ENCODE measurements at places on chromosomes 1 and 21. TPM values are rescaled to one million over a fixed set of nuclear protein-coding genes. Genes with fewer than 3 reads are reported as not detected.

DNA sequence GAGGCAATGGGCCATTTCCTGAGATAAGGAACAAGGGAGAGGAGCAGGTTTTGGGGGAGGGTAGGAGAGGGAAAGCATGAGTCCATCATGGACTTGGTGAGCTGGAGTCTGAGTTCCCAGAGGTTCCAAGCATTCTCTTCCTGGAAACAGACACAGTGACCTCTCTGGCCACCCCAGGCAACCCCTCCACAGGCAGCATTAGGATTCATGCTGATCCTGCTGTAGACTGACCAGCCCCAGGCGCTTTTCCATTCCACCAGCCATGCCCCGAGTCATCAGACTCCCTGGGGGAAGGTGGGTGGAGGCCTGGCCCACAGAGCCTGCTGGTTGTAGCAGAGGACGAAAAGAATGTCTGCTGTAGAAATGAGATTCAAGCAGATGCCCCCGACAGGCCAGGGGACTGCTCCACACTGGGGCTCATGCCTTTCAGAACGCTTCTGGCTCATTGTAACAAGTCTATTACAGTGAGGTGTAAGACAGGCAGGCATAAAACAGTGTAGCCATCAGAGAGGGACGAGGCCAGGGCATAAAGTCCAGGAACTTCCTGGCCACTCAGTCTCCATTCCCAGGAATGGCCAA, 52.2 kb downstream of the KCND3 start:
- H3K27me3 ChIP-seq, result peaks cover 2% of the 10 kb centered on the region
- H3K4me3 ChIP-seq, result no peak overlapping the region
- peaks cover 3% of the 10 kb centered on the region for H3K4me1 ChIP-seq
- H3K36me3 ChIP-seq, result no peaks in the 10 kb centered on the region
- H3K27ac ChIP-seq, result peak overlapping the region; percentile 68
- no peak for DNase-seq

- H3K4me1 ChIP-seq, result no peaks in the 10 kb centered on the region
- H3K4me3 ChIP-seq, result no peak overlapping the region
- H3K36me3 ChIP-seq, result peaks cover 20% of the 10 kb centered on the region
- DNase-seq, result no peak
- H3K27ac ChIP-seq, result no peak overlapping the region
Observed at GRCh38 chr1:38846210-38846609, 13.4 kb downstream of the RRAGC start.

DNA sequence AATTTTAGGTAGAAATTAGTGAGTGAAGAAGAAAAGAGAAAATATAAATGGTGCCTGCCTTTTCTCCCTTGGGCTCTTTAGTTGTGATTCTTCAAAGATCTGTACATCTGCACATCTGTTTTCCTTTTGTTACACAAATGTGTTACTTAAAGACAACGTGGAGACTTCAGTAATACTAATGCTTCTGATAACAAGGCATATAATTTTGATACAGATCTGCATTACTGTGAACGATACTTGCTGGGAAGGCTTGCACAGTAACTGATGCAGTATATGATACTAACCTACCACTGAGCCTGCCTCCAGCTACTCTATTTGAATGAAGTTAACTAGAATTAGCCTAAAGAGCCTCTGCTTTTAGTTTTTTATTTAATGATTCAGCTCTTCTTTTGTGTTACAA, 244.6 kb downstream of the COL11A1 start:
- H3K36me3 ChIP-seq, result peaks cover 3% of the 10 kb centered on the region
- DNase-seq, result no peak
- no peaks in the 10 kb centered on the region for H3K27me3 ChIP-seq
- no peak overlapping the region for H3K4me3 ChIP-seq
- H3K4me1 ChIP-seq, result no peaks in the 10 kb centered on the region
- no peak overlapping the region for H3K27ac ChIP-seq

- H3K27me3 ChIP-seq, result peaks cover 3% of the 10 kb centered on the region
- H3K27ac ChIP-seq, result no peak overlapping the region
- DNase-seq, result no peak
- H3K4me3 ChIP-seq, result no peak overlapping the region
- H3K4me1 ChIP-seq, result no peaks in the 10 kb centered on the region
Observed at GRCh38 chr1:223853748-223854147, 8.0 kb upstream of the TP53BP2 start.

GRCh38 chr1:182384387-182384960, 7.1 kb downstream of the GLUL start:
- H3K27me3 ChIP-seq, result no peaks in the 10 kb centered on the region
- no peak for DNase-seq
- peak overlapping the region; percentile 78 for H3K27ac ChIP-seq
- H3K36me3 ChIP-seq, result peaks cover 63% of the 10 kb centered on the region

DNA sequence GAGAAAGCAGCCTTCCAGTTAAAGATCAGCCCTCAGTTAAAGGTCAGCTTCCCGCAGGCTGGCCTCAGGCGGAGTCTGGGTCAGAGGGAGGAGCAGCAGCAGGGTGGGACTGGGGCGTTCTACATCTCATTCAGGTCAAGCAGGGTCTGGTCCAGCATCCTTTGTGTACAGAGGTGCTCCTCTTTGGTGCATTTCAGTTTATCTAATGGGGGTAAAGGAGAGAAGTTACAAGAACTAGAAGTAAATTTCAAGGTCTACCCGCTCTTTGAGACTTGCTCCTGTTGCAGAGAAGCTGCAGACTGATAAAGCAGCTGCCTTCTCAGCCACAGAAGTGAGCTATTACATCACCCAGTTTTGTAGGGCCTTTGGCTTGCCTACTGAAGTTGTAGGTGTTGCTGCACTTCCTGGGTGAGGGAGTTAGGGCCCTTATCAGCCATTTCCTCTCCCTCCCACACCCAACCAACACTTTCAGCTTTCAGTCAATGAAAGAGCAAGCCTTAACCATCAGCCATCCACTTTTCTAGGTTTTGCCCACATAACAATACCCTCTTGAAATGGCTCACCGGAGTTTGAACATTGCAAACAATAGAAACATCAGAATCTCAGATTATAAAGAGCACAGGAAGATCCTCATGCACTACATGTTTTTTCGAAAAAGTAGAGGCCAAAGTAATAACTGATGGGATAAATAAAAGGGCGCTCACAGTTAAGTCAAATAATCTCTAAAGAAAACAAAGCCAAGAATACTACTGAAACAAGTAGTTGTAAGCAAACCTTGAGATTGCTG, 2.8 kb upstream of the NUP210L start:
- peak overlapping the region; percentile 72 for H3K27ac ChIP-seq
- peak; percentile 18 for DNase-seq
- H3K4me1 ChIP-seq, result peaks cover 32% of the 10 kb centered on the region
- peak overlapping the region; percentile 31 for H3K4me3 ChIP-seq
- peaks cover 35% of the 10 kb centered on the region for H3K36me3 ChIP-seq

DNA sequence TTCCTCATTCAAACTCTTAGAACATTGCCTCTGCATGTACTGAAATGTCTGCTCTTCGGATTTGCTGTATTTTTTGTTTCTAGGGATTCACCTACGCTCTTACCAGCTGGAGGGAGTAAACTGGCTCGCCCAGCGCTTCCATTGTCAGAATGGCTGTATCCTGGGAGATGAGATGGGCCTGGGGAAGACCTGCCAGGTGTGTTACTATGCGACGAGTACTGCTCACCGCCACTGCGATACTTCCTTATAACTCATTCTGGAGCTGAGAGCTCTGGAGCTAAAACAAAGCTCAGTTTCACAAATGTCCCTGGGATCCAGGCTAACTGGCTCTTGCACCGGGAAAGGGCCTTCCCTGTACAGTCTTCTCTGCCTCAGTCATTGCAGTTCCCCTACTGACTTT, 10.1 kb downstream of the CHD1L start:
- peaks cover 24% of the 10 kb centered on the region for H3K4me1 ChIP-seq
- no peak for DNase-seq
- peaks cover 15% of the 10 kb centered on the region for H3K36me3 ChIP-seq
- no peak overlapping the region for H3K27ac ChIP-seq
- no peak overlapping the region for H3K4me3 ChIP-seq

GRCh38 chr1:21301794-21302440, 11.7 kb upstream of the ECE1 start:
- no peak for DNase-seq
- no peak overlapping the region for H3K4me3 ChIP-seq
- no peaks in the 10 kb centered on the region for H3K27me3 ChIP-seq
- peaks cover 25% of the 10 kb centered on the region for H3K4me1 ChIP-seq
- peak overlapping the region; percentile 37 for H3K27ac ChIP-seq
- no peaks in the 10 kb centered on the region for H3K36me3 ChIP-seq

Gene DEPDC1
- total RNA-seq, result 31.6 TPM

- no peak for DNase-seq
- no peak overlapping the region for H3K27ac ChIP-seq
- H3K4me1 ChIP-seq, result no peaks in the 10 kb centered on the region
- H3K27me3 ChIP-seq, result no peaks in the 10 kb centered on the region
- H3K4me3 ChIP-seq, result no peak overlapping the region
- H3K36me3 ChIP-seq, result no peaks in the 10 kb centered on the region
Observed at GRCh38 chr1:187096689-187097088, 267.9 kb downstream of the PLA2G4A start.

DNA sequence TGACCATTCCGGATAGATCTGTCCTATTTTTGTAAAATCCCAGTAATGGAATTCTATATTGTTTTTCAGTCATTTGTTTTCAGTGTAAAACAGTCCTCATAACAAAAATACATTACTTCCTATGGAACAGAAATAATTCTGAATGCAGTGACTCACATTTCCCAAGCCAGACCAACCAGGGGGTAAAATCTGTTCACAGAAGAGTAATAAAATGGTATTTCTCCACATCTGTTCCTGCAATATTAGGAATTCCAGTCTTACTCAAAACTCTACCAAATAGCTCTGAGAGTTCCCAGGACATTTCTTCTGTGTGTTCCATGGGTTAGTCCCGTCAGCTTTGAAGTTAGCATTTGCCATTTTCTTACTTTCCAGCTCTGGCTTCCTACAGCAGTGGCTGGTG, 2.6 kb upstream of the DDR2 start:
- peaks cover 4% of the 10 kb centered on the region for H3K4me1 ChIP-seq
- no peak overlapping the region for H3K27ac ChIP-seq
- DNase-seq, result no peak
- no peaks in the 10 kb centered on the region for H3K36me3 ChIP-seq
- H3K4me3 ChIP-seq, result no peak overlapping the region
- no peaks in the 10 kb centered on the region for H3K27me3 ChIP-seq

DNA sequence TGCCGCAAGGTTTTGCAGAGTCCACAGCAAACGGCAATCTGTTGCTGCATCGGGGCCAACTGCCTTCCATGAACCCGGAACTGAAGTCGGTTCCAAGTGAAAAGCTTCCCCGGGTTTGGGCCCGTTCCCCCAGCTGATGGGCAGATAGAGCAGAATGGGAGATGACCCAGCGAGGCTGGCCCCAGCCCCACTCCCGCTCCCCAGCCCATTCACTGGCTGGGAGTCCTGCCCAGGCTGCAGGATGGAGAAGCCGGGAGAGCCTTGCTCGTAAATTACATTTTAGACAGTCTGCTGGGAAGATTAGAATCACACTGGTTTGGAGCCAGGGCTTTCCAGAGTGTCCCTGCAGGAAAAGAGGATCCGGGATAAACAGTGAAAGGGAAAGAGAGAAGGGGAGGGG, 31.6 kb upstream of the PAX7 start:
- H3K36me3 ChIP-seq, result no peaks in the 10 kb centered on the region
- DNase-seq, result no peak
- no peak overlapping the region for H3K27ac ChIP-seq
- H3K4me1 ChIP-seq, result no peaks in the 10 kb centered on the region

Gene DMRTA2
- total RNA-seq, result 0.18 TPM

DNA sequence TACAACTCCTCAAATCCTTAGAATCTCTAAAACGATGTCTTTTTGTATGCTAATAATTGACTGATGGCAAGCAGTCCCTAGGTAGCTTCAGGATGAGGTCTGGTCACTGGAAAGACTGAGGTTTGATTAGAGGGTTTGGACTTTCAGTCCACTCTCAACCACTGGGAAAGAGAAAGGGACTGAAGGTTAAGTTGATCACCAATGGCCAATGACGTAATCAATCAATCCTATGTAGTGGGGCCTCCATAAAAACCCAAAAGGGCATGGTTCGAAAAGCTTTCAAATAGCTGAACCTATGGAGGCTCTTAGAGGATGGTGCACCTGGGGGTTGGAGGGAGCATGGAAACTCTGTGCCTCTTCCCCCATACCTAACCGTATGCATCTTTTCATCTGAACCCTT, 39.6 kb upstream of the DNASE2B start:
- H3K27me3 ChIP-seq, result no peaks in the 10 kb centered on the region
- H3K36me3 ChIP-seq, result no peaks in the 10 kb centered on the region
- H3K27ac ChIP-seq, result no peak overlapping the region
